ENCODE measurements at places on chromosomes 5 and 9.

DNA sequence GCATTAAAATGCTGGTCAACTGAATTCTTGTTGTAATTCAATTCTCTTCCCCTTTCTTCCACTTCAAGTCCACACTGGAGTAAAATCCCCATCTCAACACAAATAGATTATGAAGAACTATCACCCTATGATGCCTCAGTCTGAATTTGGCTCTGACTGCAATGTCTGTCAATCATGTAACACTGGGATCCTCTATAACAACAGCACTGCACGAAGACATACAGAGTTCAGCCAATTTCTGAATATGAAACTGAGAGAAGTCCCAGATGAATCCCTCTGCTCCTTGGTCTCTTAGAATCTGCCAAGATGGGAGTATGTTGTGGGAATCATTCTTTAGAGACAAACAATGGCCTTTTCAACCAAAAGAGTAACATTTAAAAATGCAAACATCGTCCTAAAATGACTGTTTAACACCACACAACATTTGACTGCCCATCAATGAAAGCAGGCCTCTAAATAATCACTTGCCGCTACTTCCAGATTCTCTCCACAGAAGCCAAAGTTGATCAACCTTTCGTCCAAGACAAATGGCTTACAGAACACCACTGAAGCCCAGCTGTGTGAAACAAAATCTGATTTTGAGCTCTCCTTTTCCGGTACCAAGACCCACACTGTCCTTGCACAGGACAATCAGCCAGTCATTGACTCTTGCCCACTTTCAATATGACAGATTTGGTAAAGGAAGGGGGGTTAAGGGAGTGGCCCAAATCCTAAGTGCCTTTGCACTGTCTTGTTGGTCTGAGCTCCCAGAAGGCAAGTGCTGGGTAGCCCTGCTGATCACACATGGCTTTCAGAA lies 258.0 kb downstream of the EBF1 start:
- DNase-seq: no peak

- DNase-seq: no peak
Measured at GRCh38 chr9:72205513-72205912, 56.3 kb downstream of the GDA start.

- DNase-seq: peak; percentile 43
Measured at GRCh38 chr9:121651295-121652020, at the start of gene DAB2IP. Gene DAB2IP, plus strand, starts transcription at chr9:121651634. Its CDS starts 142 bp downstream, at chr9:121651776.

GRCh38 chr5:5929291-5930020 lies 448.9 kb downstream of the MED10 start:
- no peak for DNase-seq

GRCh38 chr5:142059304-142059940 lies 46.6 kb upstream of the GNPDA1 start:
- peak; percentile 35 for DNase-seq

All from RKO (cell line).